ENCODE measurements at places on chromosomes 16 and 17.

DNA sequence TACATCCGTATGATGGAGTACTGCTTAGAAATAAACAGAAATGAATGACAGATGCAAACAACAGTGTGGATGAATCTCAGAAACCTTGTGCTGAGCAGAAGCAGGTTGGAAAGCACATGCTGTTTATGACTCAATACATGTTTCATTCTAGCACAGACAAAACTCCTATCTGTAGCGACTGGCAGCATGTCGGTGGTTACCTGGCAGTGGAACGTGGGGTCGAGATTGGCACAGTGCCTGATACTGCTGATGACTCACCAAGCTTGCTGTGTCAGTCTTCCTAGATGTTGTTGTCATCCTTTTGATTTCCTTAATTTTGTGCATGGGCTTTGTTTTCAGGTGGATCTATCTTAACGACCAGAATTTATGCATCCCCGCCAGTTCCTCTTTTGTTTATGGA, 62.1 kb downstream of the GAN start:
- no peak for DNase-seq

DNA sequence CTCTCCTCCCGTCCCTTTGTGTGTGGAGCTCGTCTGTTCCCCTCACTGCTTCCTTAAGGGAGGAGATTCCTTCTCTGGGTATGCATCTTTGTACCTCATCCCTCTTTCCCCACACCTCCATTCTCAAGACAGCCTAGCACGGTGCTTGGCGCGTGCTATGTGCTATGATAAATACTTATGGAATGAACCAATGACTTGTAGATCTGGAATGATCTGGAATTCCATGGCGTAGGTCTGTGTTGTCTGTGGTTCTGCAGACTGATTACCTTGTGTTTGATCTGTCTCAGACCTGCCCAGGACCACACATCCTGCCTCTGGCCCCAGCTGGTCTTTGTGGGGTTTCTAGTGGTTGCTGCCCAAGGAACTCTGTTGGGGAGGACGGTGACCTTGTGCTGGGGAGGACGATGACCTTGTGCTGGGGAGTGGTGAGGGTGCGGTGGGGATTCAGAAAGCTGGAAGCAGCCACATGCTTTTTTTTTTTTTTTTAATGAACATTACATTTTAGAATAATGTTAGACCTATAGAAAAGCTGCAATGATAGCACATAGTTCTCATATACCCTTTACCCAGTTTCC, 33.5 kb upstream of the ETV4 start:
- DNase-seq = no peak

- no peak for DNase-seq
Observed at GRCh38 chr16:27333549-27333948, 19.8 kb downstream of the IL4R start.

- peak; percentile 58 for DNase-seq
Observed at GRCh38 chr17:78127239-78127887, 1.2 kb downstream of the TMC6 start.

DNA sequence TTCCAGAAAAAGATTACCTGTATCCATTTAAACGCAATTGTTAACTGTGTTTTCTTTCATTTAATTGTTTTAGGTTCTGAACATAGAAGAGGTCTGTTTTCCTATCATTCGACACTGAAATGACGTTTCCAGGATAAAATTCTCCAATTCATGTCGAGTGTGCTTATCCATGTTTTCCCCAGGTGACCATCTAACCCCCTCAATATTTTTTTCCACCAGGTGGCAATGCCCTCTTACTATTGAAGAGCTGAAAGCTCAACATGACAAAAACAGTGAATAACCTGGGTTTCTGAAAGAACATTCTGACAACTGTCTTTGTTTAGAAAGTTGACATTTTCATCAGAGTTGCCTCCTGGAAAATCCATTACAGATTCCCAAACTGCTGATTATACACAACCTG, 948.7 kb downstream of the KCNJ2 start:
- DNase-seq = no peak

DNA sequence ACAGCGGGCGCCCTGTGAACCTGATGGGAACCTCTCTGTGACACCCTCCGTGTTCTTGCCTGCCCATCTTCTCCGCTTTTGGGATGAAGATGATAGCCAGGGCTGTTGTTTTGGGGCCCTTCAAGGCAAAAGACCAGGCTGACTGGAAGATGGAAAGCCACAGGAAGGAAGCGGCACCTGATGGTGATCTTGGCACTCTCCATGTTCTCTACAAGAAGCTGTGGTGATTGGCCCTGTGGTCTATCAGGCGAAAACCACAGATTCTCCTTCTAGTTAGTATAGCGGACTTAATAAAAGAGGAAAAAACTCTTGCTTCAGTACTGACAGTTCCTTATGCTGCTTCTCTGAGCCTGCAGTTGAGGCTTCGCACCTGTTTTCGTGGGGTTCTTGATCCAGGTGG, 10.5 kb downstream of the CDK5RAP3 start:
- DNase-seq = peak; percentile 66

DNA sequence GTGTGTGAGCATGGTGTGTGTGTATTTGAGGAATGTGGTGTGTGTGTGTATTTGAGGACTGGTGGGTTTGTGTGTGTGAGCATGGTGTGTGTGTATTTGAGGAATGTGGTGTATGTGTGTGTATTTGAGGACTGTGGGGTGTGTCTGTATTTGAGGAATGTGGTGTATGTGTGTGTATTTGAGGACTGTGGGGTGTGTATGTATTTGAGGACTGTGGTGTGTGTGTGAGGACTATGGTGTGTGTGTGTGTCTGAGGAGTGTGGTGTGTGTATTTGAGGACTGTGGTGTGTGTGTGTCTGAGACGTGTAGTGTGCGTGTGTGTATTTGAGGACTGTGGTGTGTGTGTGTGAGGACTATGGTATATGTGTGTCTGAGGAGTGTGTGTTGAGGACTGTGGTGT, 18.0 kb upstream of the CACNG1 start:
- no peak for DNase-seq

DNA sequence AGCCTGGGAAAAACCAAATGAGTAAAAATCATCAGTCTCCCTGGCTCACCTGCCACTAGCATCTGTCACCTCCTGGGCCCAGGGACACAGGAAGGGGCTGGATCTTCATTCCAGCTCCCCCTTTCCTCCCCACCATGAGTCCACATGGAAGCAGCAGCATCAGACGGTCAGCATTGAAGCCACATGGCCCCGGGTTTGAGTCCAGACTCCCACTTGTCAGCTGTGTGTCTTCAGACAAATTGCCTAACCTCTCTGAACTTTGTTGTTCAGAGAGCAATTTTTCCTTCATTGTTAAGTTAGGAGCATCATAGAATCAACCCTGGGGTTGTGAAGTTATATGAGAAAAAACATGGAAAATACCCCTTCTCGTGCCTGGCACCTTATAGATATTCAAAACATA, 10.7 kb downstream of the CACNG4 start:
- no peak for DNase-seq

DNA sequence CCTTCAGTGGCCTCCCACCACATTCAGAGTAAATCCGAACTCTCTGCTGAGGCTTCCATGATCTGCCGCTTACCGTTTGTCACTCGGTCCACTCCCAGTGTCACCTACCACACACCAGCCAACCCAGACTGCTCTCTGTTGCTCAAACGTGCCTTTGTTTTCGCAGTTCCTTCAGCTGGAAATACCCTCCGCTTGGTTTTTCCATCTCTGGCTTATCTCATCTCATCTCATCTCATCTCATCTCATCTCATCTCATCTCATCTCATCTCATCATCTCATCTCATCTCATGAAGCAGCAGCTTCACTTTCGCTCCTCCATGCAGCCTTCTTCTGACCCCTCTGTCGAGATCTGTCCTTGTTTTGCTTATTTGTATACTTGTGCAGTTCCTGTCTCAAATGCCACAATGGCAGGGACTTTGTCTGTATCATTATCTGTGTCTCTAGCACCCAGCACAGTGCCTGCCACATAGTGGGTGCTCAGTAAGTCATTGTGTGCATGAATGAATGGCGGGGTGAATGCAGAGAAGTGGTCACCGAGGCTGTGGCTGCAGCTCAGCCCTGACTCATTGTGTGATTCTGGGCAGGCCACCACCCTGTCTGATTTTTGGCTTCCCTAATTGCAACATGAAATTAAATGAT, 3.8 kb upstream of the SNX20 start:
- DNase-seq = no peak

DNA sequence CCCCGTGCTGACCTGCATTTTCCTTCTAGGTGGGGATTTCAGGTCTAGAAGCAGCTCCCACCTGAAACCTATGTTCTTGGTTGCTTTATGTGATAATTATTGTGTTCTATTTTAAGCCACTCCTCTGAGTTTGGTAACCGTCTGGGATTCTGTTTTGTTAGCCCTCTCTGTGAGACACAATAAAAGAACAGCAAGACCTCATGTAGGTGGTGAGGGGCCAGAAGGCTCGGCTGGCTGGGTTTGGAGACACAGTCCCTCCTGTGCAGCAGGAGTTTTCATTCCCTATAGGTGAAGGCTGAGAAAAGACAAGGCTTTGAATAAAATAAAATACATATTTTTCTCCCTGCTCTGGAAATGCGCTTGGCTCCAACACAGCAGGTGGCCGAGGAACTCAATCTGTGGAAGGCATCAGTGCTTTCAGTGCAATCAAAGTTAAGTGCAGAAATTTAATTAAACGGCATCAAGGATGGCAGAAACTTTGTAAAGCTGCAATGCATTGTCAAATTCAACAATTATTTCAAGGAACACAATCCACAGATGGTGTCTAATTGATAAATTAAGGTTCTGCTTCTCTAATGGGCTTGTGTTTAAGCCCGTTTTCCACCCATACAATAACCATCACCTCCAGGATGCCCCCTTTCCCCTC, 107.8 kb downstream of the MSI2 start:
- no peak for DNase-seq

DNA sequence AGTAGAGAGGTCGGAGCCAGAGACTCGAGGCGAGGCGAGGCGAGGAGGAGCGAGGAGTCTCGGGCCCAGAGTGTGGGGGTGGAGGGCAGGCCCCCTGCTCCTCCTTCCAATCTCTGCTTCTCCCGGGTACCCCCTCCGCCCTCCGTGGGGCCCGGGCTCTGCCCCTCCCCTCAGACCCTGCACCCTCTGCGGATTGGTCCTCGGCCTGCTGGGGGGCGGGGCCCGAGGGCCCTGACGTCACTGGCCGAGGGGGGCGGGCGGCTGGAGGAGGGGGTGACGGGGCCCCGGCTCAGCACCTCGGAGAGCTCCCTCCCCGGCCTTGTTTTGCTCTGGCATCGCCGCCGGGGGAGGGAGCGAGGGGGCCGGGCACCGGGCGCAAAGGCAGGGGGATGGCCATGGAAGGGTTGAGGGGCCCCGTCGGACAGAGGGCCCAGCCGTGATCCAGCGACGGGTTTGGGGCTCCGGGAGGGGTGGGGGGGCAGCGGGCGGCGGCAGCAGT, at the start of gene RUNDC3A:
Gene RUNDC3A (plus strand): TSS at position 282 of the 499 bp plus-strand sequence. CDS start 232 bp downstream, outside the sequence.
- DNase-seq = peak; percentile 28

- no peak for DNase-seq
Observed at GRCh38 chr16:20846030-20846429, 39.7 kb downstream of the REXO5 start.

Measured in KG1 (cell line).